ENCODE measurements at places on chromosomes 2 and 18.

GRCh38 chr2:120885321-120885720 lies 149.7 kb downstream of the GLI2 start:
- no peak for DNase-seq

- DNase-seq: no peak
Observed at GRCh38 chr2:84980263-84980983, 9.5 kb downstream of the KCMF1 start.

DNA sequence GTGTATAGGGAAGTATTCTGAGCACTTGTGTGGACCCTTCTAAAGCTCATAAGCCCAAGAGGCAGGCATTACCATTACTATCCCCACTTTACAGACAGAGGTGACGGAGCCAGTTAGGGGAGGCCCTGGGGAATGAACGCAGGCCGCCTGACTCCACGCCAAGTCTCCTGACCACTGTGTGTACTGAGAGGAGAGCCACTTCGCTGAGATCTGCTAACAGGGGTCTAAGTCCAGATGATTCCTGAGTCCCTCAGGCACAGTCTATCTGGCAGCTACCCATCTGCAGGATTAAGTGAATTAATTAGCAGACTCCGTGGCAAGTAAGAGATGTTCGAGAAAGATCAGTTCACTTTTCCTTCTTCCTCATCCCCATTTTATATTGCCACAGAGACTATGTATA lies 13.7 kb downstream of the CYB5A start:
- no peak for DNase-seq

DNA sequence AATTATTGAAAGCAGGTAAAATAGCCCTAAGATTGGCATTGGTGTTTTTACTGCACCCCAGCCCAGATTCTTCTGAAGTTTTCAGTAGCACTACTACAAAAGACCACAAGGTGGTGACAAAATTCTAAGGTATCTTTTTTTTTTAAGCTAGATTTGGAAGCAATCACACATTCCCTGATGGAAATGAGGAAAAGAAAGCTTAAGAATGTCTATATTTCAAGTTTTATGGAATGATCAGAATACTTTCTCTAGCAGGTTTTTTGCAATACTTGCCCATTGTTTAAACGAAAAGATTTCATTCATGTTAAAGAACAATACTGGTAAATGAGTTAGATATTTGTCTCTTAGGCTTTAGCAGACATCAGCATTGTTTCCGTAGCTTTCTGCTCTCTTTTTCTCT lies 32.1 kb upstream of the ZNF638 start:
- peak; percentile 58 for DNase-seq

GRCh38 chr2:85455552-85456090 lies 37.1 kb downstream of the SH2D6 start:
- DNase-seq: no peak

GRCh38 chr2:205934443-205934842 lies 151.5 kb downstream of the INO80D start:
- no peak for DNase-seq

DNA sequence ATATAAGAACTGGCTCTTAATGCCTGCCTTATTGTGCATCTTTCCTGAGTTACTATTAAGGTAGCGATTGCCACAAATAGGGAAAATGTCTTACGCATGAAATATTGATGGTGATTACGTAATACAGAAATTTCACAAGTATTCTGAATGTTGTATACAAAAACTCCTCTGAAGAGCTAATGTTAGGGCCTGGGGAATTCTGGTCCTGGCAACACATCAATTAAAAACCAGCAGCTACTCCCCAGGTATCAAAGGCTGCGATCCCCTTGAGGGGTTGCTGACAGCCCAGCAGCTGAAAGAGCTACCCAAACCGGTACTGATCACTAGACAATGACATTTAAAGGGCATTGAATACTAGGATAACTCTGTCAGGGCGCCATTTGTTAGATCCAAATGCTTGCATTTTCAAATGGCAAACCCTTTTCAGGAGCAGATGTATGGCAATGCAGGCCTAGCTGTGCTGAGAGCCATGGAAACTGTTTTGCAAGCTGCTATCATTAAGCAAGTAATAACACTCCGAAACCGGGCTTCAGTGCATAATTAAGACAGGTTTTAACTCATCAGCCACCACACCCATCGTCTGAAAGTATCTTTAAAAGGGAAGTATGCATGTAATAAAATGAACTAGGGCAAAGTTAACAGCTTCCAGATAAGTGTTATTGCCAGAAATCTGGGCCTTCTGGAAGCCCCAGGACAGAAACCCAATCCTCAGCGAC lies 78.4 kb downstream of the CLHC1 start:
- DNase-seq: no peak

- no peak for DNase-seq
Observed at GRCh38 chr2:106719222-106719621, 166.7 kb downstream of the ST6GAL2 start.

DNA sequence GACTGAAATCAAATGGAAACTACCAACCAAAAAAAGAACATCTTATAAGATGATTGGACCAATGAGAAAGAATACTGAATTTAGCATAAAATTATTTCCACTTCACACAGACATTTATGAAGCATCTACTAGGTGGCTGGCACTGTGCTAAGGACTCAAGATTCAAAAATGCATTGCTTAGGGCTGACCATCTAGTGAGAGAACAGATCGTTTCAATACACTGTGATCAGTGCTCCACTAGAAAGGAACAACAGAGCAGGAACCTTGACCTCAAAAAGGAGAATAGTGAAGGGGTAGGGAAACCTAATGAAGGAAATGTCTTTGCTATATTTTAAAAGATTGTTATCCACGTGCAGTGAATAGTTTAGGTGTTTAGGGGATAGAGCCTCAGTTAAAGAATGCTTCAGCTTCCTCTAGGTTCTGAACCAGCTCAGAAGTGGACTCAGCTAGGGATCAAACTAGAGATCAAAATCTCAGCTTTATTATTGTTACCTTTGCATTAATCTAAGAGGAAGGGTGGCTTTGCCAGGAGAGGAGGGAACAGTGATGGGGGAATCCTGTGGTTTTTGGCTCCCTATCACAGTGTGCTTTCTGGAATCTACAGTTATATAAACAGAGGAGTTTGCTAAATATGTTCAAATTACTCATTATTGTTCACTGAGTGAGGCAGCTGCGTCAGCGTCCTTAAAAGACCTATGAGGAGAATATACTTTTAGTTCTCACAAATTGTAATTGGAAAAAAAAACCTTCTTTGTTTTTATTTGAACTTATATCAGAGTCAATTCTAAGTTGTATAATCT lies 16.2 kb upstream of the BBS5 start:
- DNase-seq: peak; percentile 4

Data from lung (tissue), 17 donors.